ENCODE measurements at places on chromosomes 5 and 9. TPM values are rescaled to one million over a fixed set of nuclear protein-coding genes. Genes with fewer than 3 reads are reported as not detected.

FCN2 gene
- not detected for total RNA-seq

TMEM252 gene
- total RNA-seq, result not detected

NXNL2 gene
- 0.25 TPM for total RNA-seq

PCDHGA10 gene
- total RNA-seq, result 3.9 TPM

PCDHB14 gene
- 5.2 TPM for total RNA-seq

MSMP gene
- not detected for total RNA-seq

Data from right cardiac atrium (tissue), 5 donors.